IMR-90 (cell line): ENCODE measurements at places on chromosomes 4 and X. TPM values are rescaled to one million over a fixed set of nuclear protein-coding genes. Genes with fewer than 3 reads are reported as not detected.

SERPINA7 gene
- total RNA-seq, result not detected in 2 replicates

MGAT4D gene
- total RNA-seq, result not detected in 2 replicates

GAGE13 gene
- not detected in 2 replicates for total RNA-seq

TBC1D8B gene
- 10.4 and 14.4 TPM in 2 replicates for total RNA-seq

GRPEL1 gene
- total RNA-seq, result 33.0 and 48.6 TPM in 2 replicates

TLR10 gene
- not detected in 2 replicates for total RNA-seq

SLC25A5 gene
- total RNA-seq, result 216 and 282 TPM in 2 replicates

BST1 gene
- 5.3 and 6.6 TPM in 2 replicates for total RNA-seq

GCNA gene
- 0.83 and 0.90 TPM in 2 replicates for total RNA-seq

SLC9A7 gene
- 67.5 and 76.4 TPM in 2 replicates for total RNA-seq

MND1 gene
- total RNA-seq, result 0.36 and 3.3 TPM in 2 replicates

IL21 gene
- total RNA-seq, result not detected in 2 replicates

PDCL2 gene
- not detected in 2 replicates for total RNA-seq

TEX13D gene
- not detected in 2 replicates for total RNA-seq

RTL9 gene
- 0.56 and 0.90 TPM in 2 replicates for total RNA-seq
